ENCODE measurements at places on chromosomes 5 and 9. TPM values are rescaled to one million over a fixed set of nuclear protein-coding genes. Genes with fewer than 3 reads are reported as not detected.

DUSP1 gene
- 10.9 TPM for total RNA-seq

DNA sequence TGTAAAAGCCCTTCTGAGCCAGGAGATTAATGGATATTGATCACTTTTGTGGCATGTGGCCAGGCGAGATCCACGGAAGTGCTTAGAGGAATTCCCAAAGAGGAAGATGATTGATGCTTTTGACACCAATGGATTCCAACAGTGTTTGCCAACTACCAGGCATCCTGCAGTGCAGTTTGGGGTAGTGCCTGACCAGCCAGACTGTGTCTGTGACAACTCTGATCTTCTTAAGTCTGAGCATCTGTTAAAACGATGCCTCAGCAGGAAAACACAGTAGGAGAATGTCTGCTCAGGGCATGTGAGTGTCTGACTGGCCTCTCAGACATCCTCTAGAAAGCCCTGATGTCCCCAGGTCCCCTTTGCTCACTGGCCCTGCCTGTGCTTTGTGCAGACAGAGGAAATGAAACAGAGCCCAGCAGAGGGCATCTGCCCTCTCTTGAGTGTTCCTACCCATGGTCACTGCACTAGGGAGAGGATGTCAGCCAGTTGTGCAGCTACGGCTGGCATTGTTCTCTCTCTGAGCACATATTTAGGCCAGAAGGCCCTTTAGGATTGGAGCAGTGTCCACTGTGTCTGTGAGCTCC lies 57.0 kb downstream of the TRPC7 start:
- no peaks in the 10 kb centered on the region for H3K36me3 ChIP-seq
- DNase-seq = no peak
- H3K27me3 ChIP-seq = no peaks in the 10 kb centered on the region
- H3K27ac ChIP-seq = no peak overlapping the region
- H3K4me3 ChIP-seq = no peak overlapping the region

PCDHGB2 gene
- total RNA-seq = 0.40 TPM

DNA sequence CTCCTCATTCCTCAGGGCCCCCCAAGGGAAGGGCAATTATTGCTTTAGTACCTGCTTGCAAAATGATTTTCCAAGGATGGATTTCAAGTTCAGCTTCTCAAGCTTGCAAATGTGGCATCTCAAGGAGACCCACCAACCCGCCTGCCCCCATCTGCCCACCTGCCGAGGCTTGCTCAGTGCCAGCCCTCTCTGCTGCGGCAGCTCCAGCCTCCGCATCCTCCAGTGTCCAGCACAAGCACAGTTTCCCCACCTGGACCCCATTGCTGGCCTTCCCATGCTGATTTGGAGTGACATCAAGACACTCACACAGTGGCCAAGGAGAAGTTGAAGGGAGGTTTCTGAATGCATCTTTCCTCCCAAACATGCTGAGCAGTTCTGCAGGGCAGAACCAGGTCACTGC lies 31.2 kb downstream of the MED10 start:
- no peaks in the 10 kb centered on the region for H3K27me3 ChIP-seq
- H3K27ac ChIP-seq = no peak overlapping the region
- H3K4me1 ChIP-seq = no peaks in the 10 kb centered on the region
- no peak overlapping the region for H3K4me3 ChIP-seq
- H3K36me3 ChIP-seq = no peaks in the 10 kb centered on the region
- DNase-seq = no peak

UGT3A2 gene
- total RNA-seq = not detected

DNA sequence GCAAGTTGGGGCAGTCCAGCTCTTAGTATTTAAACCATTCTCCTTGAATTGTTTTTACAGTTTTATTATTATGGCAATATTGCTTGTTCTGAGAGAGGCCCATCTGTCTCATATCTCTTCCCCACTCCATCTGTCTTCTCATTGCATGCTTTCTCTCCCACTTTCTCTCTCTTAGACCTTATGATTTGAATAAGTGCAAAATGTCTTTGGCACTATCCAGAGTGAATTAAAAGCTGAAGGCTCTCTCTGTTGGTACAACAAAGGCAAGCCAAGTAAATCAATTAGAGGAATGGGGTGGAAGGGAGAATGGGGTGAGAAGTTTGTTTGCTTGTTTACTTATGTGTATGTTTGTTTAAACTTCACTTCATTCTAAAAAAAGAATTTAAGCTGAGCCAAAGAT lies 195.3 kb upstream of the RFX3 start:
- H3K27me3 ChIP-seq = no peaks in the 10 kb centered on the region
- no peaks in the 10 kb centered on the region for H3K4me1 ChIP-seq
- H3K27ac ChIP-seq = no peak overlapping the region
- H3K36me3 ChIP-seq = no peaks in the 10 kb centered on the region
- no peak overlapping the region for H3K4me3 ChIP-seq

GRCh38 chr9:6931913-6932312 lies 174.1 kb downstream of the KDM4C start:
- H3K27me3 ChIP-seq = no peaks in the 10 kb centered on the region
- peaks cover 7% of the 10 kb centered on the region for H3K4me1 ChIP-seq
- DNase-seq = no peak

REXO4 gene
- 56.4 TPM for total RNA-seq

DNA sequence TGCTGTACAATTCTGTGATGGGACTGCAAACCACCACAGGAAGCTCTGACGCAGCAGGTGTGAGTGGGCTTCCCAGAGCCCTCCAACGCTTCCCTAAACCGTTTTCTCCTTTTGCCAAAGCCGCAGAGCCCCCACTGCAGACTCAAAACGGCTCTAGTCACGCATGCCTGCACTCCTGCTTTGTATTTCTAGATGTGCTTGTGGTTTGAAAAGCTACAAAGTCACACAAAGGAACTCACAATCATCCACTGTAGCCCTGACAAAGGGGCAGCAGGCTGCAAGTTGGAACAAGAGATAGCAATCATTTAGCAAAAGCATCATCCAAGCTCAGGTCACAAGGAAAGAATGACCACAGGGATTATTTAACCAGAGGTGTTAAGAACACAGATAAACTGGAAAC lies 79.3 kb downstream of the PTPN3 start:
- H3K27me3 ChIP-seq = no peaks in the 10 kb centered on the region
- no peak overlapping the region for H3K27ac ChIP-seq
- no peak for DNase-seq
- H3K4me1 ChIP-seq = no peaks in the 10 kb centered on the region
- no peaks in the 10 kb centered on the region for H3K36me3 ChIP-seq
